ENCODE measurements at places on chromosomes 3 and 15.
A peak's percentile ranks its signal among the peaks of the same experiment; 100 is the strongest.

- DNase-seq: no peak
Observed at GRCh38 chr3:160870327-160870726, 114.3 kb downstream of the PPM1L start.

DNA sequence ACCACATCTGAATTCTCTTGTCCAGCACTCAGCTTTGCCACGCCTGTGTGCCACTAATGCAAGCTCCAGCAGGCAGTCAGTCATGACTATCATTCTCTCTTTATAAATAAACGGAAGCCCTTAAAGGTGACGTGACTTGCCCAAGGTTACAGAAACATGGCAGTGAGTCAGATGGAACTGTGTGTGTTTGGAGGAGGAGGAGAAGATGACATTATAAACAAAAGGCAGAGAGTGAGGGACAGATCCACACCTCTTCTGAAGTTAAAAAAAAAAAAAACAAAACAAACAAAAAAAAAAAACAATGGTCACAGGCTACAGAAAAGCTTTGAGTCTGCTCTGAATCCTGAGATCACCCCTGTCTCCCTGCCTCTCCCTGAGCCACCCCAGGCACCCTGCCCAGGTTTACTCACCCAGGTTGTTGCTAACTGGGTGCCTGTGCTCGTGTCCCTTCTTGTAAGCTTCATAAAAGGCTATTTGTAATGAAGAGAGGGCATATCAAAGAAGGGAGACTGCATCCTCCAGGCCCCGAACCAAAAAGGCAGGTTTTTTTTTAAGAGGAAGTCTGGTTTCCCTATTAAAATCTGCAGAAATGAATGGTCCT lies 119.7 kb upstream of the PHLDB2 start:
- DNase-seq: no peak

GRCh38 chr15:53917109-53917508 lies 61.1 kb upstream of the UNC13C start:
- no peak for DNase-seq

DNA sequence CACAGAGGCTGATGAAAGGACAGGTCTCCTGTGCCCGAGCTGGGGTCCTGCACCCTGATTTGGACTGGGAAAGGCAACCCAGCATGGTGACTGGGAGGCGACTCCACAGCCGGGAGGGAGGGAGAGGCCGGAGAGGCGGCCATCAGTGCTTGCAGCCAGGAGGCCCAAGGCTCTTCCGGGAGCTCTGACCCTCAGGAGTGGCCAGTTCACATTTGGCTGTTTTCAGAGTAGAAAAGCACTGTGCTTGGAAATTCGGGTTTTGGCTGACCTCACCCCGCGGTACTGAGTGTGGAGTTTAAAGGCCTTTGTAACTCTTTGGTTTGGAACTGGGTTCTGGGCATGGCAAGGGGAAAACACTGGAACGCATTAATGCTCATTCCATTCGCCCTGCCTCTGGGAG lies 31.9 kb downstream of the SMAD6 start:
- no peak for DNase-seq

DNA sequence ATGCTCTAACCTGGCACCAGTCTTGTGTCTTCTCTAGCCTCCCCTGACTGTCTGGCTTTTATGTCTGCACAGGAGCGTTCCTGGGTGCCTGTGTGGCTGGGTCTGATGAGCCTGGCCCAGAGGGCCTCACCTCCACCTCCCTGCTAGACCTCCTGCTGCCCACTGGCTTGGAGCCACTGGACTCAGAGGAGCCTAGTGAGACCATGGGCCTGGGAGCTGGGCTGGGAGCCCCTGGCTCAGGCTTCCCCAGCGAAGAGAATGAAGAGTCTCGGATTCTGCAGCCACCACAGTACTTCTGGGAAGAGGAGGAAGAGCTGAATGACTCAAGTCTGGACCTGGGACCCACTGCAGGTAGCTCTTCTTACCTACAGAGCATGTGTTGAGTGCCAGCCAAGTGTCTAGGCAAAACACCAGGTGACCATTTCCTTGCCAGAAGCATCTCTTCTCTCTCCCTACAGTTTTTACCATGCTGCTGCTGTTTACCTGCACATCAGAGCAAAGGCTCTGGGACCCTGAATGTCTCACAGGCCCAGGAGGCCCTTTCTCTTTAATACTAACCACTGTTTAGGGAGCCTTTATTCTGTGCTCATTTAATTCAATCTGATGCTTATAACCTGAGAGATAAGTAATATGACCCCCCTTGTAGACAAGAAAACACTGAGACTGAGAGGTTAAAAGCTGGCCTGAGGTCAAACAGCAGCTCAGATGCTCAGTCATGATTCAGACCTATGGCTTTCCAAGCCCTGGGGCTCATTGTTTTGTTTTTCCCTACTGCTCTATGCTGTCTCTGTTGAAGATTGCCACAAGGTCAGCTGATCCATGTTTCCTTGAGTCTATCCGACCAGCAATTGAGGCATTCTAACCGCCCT lies 10.4 kb downstream of the PODXL2 start:
- no peak for DNase-seq

- no peak for DNase-seq
Observed at GRCh38 chr3:196013587-196014487, 68.1 kb downstream of the TFRC start.

DNA sequence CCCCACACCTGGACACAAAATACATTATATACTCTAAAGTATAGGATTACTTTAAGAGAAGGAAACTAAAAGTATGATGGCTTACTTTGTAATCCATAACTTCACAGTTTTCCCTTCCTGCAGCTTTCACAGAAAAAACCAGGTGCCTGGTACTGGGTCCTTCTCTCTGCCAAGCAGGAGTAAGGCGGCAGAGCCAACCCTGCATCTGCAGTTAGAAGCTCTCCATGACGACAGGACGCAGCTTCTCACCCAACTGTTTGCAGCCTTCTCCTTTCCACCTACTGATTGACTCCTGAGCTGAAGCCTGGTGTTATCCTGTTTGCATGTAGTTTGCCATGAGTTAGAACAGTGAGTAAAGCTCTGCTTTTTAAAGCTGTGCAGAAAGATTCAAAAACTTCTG lies 6.7 kb downstream of the MRAS start:
- DNase-seq: no peak

DNA sequence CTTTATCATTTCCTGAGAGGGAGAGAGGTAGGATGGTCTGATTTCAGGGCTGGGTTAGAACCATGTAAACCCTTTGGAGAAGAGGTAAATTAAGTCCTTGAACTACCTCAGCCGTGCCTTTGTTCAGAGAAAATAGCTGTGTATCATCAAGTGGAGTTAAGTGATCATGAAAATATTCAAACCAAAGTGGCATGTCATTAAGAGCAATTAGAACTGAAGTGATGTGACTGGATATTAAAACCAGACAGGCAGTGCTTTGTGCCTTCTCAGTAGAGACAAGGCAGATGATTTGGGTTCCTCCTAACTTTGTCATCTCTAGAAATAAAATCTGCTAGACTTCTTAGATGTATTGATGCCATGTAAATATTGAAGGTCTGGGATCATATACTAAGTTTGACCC lies 171.5 kb downstream of the IL5RA start:
- DNase-seq: no peak

DNA sequence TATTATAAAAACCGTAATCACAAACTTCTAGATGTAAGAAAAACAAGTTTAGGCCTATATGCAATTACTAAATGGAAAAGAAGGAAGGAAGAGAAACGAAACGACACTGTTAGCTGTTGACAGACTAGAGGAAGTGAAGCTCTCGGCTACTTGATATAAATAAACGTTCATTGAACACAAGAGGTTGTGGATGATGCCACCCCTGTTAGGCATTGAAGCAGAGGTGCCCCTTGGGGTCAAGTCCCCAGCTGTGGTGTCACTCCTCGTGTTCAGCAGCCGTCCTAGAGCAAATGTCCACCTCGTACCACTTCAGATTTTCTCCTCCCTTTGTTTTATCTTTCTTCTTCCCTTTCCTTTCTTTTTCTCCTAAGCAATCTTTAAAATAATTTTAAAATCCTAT lies 146.5 kb upstream of the UBE2E1 start:
- DNase-seq: peak; percentile 37

- DNase-seq: no peak
Observed at GRCh38 chr3:5806192-5806591, 618.7 kb downstream of the EDEM1 start.

GRCh38 chr3:37243820-37244748 lies 69.7 kb upstream of the LRRFIP2 start:
- peak; percentile 61 for DNase-seq

- DNase-seq: no peak
Observed at GRCh38 chr15:26231096-26231495, 368.0 kb upstream of the ATP10A start.

DNA sequence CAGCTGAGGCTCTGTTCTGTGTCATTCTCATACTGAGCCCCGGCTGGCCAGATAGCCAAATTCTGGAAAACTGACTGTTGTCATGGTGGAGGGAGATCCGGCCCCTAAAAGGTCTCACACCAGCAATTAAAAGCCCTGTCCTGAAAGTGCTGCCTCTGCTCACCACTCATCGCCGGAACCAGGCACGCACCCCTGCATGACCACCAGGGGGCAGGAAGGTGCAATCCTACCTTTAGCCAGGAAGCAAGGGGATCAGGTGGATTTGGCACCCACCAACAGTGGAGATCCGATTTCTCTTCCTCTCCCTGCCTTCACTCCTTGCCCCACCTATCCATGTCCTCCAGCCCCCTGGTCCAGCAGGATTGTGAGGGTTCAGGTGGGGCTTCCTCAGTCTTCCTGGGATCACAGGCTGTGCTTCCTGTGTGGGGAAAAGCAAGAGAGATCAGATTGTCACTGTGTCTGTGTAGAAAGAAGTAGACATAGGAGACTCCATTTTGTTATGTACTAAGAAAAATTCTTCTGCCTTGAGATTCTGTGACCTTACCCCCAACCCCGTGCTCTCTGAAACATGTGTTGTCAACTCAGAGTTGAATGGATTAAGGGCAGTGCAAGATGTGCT lies 16.1 kb upstream of the CACNA2D2 start:
- DNase-seq: peak; percentile 25

DNA sequence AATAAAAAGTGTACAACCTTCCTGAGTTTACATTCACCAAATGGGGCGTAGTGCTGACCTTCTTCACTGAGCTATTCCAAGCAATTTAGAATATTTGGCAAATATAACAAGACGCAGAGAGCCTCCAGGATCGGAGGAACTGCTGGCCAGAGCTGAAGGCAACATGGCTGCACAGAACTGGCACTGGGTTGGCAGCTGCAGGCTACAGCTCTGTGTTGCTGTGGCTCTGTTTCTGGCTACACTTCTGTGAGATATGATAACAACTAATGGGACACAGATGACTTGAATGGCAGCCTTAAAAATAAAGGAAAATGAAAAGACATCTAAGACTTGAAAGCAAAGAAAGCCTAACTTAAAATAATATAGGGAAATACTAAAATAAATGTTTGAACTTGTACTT lies 10.8 kb upstream of the SLC6A20 start:
- no peak for DNase-seq

DNA sequence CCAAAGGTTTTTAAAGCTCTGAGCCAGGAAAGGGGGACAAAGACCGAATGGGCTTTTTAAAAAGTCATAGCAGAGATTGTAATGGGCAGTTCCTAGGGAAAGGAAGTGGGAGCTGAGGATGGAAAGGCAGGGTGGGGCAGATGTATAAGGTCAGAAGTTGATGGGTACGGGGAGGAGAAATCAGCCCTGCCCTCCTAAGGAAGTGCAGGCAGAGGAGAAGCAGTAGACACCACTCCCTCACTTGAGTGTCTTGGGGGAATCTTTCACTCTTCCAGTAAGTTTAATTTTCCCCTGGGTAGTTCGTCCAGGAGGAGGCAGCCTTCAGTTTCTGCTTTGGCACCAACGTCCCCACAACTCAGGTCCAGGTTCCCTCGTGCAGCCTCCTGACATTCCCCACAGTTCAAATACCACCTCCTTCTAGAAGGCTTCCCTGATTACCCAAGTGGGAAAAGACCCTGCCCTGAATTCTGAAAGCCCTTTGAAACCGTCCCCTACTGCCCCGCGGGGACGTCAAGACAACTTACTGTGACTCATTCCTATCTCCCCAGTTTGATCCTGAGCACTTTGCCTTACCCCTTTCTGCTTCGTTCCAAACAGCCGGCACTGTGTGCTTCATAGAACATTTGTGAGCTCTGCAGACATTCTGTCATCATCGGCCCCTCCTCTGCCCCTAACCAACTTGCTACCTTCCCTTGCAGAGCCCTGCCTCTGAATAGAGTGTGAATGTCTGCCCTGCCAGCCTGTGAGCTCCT lies 14.3 kb upstream of the SRP14 start:
- DNase-seq: no peak

GRCh38 chr15:50018491-50018890 lies 100.5 kb downstream of the ATP8B4 start:
- no peak for DNase-seq

DNA sequence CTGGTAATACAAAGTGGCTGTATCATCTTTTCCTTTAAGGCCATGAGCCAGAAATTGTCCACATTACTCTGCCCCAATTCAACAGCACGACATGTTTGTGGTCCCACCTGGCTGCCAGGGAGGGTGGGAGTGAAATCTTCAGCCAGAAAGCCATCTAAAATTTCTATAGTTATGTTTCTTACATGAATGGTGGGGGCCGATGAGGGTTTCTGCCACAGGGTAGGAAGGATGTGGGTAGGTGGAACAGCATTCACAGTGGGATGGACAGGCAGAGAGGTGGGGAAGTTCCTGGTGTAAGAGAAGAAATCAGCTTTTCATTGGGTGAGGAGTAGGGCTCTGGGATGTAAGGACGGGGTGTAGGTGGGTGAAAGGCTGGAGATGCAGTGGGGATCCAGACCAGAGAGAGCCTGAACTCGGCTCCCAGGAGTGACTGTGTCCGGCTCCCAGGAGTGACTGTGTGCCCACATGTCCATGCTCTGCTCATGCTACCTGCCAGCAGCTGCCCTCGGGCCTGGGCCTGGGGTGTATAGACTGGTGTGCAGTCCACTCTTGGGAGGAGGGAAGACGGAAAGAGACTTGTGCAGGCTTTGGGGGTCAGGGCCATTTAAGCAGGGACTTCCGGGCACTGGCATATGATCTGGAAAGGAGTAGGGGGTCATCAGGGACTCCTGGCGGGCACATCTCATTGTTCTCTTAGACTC lies 3.8 kb upstream of the FBLN2 start:
- DNase-seq: no peak

DNA sequence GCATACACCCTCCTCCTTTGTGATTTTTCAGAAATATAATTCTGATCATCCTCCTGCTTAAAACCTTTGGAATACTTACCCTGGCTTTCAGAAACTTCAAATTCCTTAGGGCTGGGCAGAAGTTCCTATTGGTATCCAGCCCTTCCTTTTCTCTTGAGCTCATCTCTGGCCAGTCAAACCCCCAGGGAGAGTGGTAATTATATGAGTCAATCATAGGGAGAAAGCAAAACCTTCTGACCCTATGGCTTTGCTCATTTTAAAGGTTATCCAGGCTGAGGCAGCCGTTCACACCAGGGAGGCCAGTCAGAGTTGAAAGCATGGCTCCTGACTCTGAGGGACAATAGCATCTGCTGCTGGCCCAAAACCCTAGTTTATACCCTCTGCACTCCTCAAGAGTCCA lies 23.9 kb upstream of the CTNNB1 start:
- DNase-seq: no peak

DNA sequence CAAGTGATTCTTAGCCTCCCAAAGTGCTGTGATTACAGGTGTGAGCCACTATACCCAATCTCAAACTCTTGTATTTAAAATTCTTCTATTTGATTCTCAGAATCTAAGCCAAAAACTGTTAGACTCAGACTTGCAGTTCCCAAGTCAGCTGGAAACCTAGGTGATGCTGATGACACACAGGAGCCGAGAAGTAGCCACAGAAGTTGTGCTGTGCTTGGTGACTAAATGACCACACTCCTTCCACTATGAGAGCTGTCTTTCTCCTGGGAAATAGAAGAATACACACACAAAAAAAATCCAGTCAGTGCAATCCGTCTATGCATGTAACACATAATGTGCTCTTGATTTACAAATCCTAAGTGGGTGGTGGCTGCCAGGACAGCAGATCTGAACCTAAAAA lies 33.9 kb downstream of the ILDR1 start:
- DNase-seq: no peak
